Stimulated activated CD4-positive, alpha-beta T cell treated with anti-CD3 and anti-CD28 coated beads, Interleukin-1b, Interleukin-23, amount 100 ng/mL, for 1 hour (primary cell): ENCODE measurements at places on chromosomes 12 and 14.

DNA sequence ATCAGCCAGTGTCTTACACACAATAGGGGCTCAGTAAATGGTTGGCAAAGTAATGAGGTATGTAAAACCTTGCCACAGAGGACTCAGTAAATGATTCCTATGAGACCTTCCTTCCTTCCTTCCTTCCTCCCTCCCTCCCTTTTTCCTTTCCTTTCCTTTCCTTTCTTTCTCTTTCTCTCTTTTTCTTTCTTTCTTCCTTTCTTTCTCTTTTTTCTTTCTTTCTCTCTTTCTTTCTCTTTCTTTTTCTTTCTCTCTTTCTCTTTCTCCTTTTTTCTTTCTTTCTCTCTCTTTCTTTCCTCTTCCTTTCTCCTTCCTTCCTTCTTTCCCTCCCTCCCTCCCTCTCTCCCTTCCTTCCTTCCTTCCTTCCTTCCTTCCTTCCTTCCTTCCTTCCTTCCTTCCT lies 7.5 kb downstream of the SDS start:
- DNase-seq, result no peak

GRCh38 chr14:22276913-22277816 lies 311.9 kb downstream of the DAD1 start:
- DNase-seq, result no peak

DNA sequence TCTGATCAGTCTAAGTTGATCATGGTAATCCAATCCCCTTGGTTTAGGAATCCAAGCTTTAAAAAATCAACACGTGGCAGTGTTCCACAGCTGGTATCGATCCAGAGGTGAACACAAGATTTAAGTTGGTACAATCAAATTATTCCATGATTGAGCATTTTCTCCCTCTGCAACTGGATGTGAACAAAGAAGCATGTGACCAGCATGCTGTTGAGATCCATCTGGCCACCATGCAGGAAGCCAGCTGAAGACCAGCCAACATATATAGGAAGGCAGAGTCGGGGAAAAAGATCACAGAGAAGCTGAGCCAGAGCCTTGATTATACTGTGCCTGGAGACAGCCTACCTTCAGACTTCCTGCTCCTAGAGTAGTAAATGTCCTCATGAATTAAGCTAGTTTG lies 158.3 kb downstream of the SEC23A start:
- DNase-seq, result no peak

DNA sequence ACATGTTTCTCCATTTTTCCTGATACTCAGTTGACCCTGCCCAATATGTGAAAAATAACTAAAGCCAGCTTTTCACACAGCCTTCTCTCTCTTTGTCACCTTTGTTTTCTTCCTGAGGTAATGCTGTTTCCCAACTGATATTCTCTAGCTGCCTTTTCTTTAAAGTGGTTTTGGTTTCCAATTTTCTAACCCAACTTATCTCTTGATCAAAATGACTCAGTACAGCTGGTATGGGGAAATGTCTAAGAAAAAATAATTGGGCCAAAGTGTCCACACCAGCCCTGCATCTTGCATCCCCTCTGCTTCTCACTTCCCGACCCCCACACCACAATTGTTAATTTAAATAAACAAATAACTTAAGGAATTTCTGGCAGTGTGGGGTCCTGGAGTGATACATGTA lies 193.8 kb downstream of the SYT1 start:
- DNase-seq, result no peak

- no peak for DNase-seq
Measured at GRCh38 chr12:68245180-68246021, 8.0 kb downstream of the IL22 start.

DNA sequence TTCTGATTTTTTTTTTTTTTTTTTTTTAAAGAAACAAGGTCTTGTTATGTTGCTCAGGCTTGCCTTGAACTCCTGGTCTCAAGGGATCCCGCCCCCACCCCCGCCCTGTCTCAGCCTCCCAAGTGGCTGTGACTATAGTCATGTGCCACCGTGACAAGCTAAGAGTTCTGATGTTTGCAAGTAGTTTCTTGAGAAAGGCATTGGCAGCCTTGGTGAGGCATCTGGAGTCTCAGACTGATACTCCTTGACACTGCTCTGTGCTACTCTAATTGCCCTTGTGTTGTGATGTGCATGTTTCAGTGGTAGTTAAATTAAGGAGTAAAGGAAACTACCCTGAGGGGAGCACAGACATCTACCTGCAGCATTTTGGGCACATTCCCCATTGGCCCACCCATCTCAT lies 46.2 kb upstream of the OR4E1 start:
- DNase-seq, result no peak

DNA sequence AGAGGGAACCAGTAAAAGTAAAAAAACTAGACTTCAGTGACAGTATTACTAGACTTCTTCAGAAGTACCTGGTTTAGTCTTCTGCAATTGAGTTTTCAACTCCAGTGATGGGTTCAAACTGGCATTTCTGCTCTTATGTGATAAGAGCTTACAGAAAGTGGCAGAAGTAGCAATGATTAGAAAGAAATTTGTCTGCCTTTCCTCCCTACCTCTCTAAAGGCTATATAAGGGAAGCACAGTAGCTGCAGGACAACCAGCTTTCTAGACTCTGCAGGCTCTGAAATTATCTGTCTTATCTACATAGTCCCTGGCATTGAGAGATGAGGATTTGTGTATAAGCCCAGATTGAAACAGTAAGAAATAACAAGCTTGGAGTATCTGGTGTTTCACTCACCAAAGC lies 107.5 kb downstream of the DAAM1 start:
- no peak for DNase-seq

DNA sequence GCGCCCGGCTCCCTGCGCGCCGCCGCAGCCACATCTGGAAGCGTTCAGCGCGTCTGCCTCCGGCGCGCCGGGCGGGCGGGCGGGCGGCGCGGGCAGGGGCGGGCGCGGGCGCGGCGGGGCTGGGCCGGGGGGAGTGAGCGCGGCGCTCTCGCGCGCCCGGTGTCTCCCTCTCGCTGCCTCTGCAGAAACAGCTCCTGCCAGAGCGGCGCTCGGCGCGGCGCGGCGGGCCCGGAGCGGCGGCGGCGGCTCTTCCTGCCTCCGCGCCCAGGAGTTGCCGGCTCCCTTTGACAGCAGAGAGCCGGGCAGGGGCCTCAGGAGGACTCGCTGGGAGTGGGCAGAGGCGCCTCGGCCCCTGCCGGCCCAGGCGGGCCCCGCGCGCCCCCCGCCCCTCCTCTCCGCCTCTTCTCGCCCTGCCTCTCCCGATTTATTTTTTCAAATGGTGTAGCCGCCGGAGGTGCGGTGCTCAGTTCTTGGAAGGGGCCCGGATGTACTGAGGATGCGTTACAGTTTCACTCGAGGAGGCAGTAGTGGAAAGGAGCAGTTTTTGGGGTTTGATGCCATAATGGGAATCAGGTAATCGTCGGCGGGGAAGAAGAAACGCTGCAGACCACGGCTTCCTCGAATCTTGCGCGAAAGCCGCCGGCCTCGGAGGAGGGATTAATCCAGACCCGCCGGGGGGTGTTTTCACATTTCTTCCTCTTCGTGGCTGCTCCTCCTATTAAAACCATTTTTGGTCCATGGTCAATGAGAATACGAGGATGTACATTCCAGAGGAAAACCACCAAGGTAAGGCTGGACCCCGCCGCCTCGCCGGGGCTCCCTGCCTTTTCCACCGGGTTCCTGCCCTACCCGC lies at the start of gene CACNA1C:
Gene CACNA1C (plus strand): TSS at position 162 of the 853 bp plus-strand sequence. CDS start 576 bp downstream, at position 738.
- no peak for DNase-seq

DNA sequence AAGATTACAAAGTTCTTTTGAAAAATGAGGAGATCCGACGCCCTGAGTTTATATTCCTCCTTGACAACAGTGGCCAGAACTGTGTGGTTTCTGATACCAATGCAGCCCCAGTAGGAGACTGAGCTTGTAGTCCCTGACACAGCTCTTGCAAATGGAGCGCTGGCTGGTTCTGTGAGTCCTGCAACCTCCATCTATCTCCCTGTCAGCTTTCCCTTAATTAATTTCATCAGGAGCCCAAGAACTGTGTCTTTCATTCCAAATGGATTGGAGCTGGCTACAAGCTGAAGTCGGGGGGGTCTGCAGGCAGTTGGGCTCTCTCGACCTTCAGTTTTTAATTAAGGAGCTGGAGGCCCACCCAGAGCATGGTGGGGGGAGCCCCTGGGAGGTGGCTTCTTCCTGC lies 160.6 kb downstream of the ADGRD1 start:
- no peak for DNase-seq

GRCh38 chr14:96130391-96130790 lies 74.2 kb upstream of the BDKRB2 start:
- no peak for DNase-seq

DNA sequence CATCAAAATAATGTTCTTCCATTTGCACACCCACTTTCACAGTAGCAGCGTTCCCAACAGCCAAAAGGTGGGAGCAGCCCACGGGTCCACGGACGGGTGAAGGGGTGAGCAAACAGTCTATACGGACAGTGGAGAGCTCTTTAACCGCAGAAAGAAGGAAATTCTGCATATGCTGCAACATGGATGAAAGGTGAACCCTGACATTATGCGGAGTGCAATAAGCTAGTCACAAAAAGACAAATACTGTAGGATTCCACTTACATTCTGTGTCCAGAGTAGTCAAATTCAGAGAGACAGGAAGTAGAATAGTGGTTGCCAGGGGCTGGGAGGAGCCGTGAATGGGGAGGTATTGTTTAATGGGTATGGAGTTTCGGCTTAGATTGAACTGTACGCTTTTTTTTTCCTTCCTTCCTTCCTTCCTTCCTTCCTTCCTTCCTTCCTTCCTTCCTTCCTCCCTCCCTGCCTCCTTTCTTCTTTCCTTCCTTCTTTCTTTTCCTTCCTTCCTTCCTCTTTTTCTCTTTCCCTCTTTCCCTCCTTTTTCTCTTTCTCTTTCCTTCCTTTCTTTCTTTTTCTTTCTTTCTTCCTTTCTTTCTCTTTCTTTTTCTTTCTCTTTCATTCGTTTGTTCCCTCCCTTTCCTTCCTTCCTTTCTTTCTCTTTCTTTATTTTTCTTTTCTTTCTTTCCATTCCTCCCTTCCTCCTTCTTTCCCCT lies 15.8 kb upstream of the ANKRD9 start:
- DNase-seq, result no peak

DNA sequence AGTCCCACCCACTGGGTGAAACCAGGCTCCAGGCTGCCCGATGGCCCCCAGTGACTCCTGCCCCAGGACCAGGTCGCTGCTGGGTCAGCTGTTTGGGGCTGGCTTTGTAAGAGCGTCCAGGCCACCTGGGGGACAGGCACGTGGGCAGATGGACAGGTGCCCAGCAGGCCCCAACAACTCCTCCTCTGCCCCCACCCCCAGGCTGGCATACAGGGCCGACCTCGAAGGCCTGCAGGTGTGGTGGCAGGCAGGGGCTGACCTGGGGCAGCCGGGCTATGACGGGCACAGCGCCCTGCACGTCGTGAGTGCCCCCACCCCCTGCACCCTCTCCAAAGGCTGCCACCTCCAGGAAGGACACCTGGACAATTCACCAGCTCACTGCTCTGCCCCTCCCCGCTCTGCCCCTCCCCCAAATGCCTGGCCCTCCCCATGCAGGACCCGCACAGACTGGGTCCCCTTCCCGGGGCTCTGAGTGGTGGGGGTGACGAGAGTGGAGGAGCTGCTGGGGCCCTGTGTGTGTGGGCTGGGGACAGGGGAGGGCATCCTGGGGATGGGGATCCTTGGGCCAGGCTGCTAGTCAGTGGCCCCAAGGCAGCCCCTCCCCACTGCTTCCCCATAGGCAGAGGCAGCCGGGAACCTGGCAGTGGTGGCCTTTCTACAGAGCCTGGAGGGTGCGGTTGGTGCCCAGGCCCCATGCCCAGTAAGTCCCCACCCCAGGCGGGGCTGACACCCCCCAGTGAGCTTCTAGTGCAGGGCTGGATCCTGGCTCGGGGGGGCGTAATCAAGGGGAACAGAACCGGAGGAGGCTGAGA lies 26.0 kb downstream of the ASPG start:
- no peak for DNase-seq

GRCh38 chr14:100223332-100224201 lies 15.4 kb upstream of the YY1 start:
- no peak for DNase-seq

DNA sequence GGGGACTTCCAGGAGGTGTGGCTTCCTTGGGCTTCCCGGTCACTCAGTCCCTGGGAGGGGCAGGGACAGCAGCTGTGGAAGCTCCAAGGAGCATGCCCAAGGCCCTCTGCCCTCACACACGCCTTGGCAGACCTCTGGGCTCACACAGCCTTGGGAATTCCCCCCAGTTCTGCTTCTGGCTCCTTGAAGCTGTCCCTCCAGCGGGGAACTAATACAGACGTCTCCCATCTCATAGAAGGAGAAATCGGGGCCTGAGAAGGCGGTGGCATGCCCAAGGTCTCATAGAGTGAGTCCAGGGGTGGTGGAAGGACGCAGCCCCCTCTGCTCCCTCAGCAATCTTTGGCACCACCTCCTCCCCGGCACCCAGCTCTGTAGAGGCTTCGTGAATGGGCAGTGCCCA lies 15.7 kb upstream of the TMEM119 start:
- DNase-seq, result no peak

DNA sequence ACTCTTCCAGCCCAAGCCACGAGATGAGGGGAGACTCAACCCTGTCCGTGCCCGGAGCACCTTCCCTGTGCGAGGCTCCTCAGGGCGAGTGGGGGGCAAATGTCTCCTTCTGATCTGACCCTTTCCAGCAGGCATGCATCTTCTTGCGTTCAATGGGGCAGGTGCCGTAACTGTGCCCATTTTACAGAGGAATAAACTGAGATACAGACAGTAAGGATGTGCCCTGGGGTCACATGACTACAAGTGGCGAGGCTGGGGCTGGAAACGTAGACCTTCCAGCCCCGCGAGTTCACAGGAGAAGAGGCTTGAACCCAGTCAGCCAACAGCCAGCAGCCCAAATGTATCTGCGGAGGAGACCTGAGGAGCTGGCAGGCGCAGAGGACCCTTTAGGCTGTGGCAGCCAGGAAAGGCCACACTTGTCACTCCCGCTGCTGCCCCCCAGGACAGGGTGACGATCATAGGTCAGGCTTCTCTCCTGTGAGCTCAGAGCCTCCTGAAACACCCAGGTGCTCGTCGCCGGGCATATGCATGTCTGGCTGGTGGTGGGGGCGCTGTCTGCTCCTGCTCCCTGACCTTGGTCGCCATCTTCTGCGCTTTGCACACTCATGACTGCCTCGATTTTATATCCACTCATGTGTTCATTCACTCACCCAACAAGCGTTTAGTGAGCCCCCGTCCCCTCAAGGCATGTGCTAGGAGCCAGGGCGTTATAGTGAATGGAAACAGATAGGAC lies 41.7 kb downstream of the CCDC88C start:
- no peak for DNase-seq

GRCh38 chr12:124098887-124099286 lies 125.9 kb downstream of the ZNF664 start:
- DNase-seq, result no peak

- DNase-seq, result no peak
Measured at GRCh38 chr14:69532561-69533340, 41.9 kb downstream of the CCDC177 start.

DNA sequence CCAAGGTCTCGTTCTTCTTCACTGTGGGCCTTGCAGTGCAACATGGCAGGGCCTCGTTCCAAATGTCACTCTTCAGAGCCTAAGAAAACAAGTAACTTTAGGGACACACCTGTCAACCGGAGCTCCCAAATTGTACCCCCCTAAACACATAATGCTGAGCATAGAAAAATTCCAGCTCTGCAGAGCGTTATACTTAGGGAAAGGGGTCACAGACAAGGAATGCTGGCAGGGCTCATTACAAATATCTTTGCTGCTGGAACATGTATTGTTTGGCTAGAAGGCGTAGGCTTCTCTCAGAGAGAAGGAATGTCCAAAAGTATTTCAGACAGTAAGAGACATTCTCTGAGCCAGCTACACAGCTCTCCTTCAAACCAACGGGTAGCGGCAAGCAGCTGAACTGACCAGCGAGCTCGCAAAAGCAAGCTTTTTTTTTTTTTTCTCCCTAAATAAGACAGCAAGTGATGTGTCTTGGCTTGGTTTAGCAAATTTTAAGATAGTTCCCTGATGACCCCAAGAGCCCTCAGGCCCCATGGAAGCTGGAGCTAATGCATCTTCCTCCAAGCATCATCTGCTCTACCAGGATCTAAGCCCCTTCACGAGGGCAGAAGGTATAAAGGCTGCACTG lies 24.5 kb downstream of the SSH1 start:
- no peak for DNase-seq
